ENCODE measurements at places on chromosomes 13 and 19.

- DNase-seq: no peak
Measured at GRCh38 chr19:56155124-56155687, 14.1 kb downstream of the ZNF444 start.

- DNase-seq: no peak
Measured at GRCh38 chr13:25874907-25875306, 176.9 kb downstream of the SHISA2 start.

GRCh38 chr19:8392017-8392591 is 1.9 kb downstream of the RAB11B start:
- DNase-seq: no peak

DNA sequence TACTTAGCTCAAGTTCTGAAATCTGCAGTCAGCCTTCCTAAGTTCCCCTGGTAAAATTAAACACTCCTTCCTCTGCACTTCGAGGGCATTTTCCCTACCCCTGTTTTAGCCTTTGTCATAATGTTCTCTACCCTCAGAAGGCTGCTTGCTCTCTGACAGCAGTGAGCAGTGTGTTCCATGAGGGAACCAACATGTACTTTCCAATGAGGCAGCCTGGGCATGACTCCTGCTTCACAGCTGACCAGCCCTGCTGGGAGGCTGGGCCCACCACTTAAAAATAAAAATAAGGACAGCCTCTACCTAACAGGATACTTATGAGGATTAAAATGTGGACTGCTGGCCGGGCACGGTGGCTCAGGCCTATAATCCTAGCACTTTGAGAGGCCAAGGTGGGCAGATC is 26.4 kb downstream of the RUBCNL start:
- no peak for DNase-seq

DNA sequence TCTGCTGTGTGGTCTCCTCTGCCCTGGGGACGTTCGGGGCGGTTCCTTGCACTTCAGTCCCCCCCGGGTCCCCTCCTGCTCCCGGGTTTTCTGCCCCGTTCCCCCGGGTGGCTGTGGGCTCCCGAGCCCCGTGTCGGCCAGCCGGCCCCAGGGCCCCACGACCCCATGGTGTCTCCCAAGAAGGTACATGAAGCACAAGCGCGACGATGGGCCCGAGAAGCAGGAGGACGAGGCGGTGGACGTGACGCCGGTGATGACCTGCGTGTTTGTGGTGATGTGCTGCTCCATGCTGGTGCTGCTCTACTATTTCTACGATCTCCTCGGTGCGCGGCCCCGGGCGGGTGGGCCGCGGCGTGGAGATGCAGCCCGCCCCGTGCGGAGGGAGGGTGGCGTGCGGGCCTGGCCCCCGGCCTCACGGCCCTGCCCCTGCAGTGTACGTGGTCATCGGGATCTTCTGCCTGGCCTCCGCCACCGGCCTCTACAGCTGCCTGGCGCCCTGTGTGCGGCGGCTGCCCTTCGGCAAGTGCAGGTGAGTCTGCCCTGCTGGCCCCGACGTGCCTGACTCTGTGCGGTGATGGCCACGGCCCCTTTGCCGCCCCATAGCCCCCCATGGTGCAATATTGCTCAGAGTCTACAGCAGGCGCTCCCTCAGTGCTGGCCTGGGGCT is 11.3 kb downstream of the SPPL2B start:
- DNase-seq: no peak

DNA sequence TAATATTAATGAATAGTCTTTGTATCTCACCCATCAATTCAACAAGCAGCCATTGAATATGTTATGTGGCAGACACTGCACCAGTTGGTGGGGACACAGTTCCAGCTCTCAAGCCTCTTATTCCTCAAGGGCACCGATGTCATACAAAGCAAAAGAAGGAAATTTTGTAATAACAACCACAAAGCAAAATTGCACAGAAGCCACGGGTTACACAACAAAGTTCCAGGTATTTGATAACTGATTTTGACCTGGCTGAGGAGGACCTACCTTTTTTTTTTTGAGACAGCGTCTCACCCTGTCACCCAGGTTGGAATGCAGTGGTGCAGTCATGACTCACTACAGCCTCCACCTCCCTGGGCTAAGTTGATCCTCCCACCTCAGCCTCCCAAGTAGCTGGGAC is 266.7 kb downstream of the FOXO1 start:
- peak; percentile 20 for DNase-seq

GRCh38 chr19:10568062-10568825 is 535 bp downstream of the CDKN2D start:
- DNase-seq: peak; percentile 42

DNA sequence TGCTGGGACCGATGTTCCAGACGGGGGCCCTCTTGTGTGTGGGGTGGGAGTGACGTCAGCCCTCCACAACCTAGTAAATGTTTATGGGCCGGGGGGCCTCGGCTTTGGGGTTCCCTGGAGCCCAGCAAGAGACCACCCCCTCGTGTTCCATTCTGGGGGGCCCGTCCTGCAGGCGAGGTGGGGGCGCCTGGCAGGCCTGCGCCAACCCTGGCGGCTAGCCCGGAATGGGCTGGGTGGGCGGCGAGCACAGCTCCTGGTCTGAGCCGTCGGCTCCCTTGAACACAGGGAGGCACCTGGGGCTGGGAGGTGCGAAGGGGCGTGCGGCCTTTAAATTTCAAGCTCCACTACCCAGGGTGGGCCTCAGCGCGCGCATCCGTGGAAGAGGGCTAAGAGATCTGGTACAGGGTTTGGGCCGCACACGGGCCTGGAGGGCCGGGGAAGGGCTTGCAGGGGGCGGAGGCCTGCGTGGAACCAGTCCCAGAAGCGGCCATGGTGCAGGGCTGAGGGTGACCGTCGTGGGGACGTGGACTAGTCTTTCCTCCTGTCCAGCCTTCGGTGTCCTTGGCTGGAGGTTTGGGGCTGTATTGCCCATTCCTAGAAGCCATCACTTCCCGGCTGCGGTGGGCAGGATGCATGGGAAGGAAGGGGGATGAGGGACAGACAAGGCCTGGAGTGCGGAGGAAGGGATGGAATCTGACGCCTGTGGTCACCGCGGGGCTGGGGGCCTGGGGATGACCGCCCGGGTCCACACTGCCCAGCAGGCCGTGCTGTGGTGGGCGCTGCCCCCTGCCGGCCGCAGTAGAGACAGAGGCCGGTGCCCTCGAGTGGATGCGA is 11.4 kb downstream of the NDUFA11 start:
- no peak for DNase-seq

DNA sequence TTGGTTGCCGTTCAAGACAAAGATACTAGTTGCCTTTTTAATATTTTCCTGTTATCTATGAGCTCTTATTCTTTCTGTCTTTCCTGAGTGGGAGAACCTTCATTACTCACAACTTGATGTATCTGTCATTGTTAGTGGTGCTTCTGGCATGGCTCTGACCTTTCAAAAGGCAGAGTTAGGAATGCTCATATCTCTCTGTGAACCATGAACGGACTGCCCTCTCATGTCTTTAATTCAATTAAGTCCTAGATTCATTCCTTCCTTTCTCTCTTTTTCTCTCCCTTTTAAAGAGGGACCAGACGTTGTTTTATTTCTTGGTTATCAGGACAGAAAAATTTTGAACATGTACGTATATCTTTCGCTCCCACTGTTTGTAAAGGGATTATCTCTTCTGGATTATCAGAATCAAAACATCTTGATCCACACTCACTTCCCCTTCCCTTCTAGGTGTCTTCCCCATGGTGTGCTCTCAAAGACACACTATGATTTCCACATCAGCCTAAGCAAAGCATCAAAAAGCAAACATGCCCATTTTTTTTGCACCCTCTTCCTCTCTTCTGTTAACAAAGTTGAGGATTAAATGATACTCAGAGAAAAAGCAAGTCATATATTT is 90.3 kb downstream of the LRCH1 start:
- DNase-seq: no peak

DNA sequence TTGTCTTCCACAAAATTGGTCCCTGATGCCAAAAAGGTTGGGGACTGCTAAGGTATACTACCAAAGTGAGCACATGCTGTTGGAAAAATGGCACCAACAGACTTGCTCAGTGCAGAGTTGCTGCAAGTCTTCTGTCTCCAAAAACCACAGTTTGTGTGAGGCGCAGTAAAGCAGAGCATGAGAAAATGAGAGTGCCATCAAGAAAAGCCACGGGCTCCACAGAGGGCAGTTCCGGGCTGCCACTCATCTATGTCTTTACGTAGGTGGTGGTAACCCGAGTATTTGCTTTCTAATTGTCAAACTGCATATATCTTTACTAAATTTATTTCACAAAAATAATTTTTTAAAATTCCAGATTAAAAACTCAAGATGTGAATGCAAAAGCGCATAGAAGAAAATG is 123.8 kb downstream of the RNF17 start:
- DNase-seq: no peak

- no peak for DNase-seq
Measured at GRCh38 chr13:35349052-35349451, 127.4 kb downstream of the MAB21L1 start.

DNA sequence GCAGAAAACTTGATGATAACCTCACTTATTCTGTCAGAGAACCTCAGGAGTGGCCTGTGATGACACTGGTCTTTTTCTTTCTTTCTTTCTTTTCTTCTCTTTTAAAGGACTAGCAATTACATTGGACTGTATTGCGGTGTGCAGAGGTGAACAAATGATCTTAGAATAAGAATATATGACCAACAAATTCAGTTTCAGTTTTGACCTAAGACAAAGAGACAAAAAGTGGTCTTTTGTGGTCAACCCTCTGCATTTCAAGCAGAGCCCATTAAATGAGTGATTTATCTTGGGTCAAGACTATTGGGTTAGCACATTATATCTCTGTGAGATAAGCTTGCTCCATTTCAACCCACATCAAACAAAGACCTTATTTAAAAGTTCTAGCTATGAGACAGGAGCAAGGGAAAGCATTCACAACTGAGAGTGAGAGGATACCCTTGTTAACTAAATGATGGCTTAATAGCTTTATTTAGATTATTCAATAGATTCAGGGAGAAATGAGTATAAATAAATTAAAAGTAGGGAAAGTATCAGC is 644.4 kb downstream of the PCDH9 start:
- DNase-seq: no peak

GRCh38 chr13:24688950-24689349 is 8.7 kb downstream of the ATP12A start:
- no peak for DNase-seq

DNA sequence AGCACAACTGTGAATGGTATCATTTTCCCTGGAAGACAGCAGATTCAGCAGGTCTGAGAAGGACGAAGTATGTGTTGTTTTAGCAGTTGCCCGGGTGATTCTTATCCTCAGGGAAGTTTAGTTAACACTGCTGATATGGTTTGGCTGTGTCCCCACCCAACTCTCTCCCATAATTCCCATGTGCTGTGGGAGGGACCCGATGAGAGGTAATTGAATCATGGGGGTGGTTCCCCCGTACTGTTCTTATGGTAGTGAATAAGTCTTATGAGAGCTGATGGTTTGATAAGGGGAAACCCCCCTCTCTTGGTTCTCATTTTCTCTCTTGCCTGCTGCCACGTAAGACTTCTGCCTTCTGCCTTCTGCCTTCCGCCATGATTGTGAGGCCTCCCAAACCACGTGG is 81.0 kb upstream of the UBAC2 start:
- no peak for DNase-seq

Data from foreskin keratinocyte (primary cell).